CD8-positive, alpha-beta T cell (primary cell): ENCODE measurements at places on chromosomes 7 and 10.
A peak's percentile ranks its signal among the peaks of the same experiment; 100 is the strongest.

DNA sequence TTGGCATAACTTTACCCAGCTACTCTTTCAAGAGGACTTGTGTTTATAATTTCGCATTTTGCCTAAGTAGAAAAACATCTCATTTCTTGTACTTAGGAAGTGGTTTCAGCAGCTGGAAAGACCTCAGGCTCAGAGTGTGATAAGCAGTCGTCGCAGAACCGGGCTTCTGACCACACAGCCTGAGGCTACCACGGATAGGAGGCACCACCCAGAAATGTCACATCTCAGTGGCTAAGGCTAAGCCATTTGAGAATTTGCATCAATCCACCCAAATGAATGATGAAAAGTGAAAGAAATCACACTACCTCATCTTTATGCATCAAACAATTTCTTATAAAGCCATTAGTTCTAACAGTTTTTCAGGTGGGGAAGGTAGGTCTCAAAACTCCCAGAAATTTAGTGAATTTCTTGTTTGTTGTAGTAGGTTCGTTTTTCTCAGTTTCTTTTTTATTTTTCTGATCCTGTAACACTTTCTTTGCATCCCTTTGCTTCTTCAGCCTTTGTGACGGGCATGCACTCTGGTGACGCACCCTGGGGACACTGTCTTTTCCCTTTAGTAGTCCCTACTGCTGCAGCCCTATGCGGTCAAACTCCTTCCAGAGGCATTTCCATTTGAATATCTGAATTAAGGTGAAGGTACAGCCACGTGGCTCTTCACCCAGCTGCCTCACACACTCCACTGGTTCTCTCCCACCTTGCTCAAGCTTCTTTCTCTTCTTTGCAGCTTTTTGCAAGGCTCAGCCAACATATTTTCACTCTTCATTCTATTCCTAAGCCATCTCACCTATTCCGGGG, 68.5 kb downstream of the MAP3K8 start:
- DNase-seq, result peak; percentile 69

DNA sequence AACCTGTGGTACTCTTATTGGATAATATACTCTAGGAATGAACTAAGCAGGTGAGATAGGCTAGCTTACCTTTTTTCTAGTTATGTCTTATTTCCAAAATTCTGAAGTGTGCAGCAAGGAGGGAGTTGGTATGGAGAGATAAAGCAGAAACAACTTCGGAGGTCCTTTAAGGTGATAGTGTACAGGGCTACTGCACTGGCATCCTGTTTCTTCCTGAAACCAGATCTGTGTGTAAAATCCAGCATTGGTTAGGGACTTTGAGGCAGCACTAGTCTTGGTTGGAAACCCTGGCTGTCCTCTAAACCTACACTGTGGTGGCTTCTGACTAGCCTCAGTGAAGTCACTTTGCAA, 66.9 kb upstream of the STRIP2 start:
- no peak for DNase-seq

GRCh38 chr7:95478272-95479037, 7.3 kb upstream of the ASB4 start:
- no peak for DNase-seq

GRCh38 chr10:79221110-79222051, 125.9 kb upstream of the PPIF start:
- DNase-seq, result no peak

DNA sequence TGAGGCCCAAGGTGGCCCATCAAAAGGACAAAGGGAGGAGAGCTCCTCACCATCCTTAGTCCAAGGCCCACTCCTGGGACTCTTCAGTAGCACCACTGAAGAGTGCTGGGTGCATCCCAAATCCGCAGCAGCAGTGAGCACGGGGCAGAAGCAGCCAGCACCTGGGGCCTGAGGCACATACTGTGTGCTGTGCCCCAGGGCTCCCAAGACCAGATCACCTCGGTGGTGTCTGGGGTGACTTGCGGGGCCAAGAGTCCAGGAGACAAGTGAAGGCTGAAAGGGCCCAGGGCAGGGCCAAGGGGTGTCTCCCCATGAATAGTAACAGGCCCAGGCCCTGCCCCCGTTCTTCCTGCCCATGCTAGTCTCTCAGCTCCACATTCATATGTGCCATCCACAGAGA, 59.9 kb upstream of the INSIG1 start:
- DNase-seq, result no peak

GRCh38 chr10:130202984-130203621, 66.9 kb downstream of the GLRX3 start:
- no peak for DNase-seq

DNA sequence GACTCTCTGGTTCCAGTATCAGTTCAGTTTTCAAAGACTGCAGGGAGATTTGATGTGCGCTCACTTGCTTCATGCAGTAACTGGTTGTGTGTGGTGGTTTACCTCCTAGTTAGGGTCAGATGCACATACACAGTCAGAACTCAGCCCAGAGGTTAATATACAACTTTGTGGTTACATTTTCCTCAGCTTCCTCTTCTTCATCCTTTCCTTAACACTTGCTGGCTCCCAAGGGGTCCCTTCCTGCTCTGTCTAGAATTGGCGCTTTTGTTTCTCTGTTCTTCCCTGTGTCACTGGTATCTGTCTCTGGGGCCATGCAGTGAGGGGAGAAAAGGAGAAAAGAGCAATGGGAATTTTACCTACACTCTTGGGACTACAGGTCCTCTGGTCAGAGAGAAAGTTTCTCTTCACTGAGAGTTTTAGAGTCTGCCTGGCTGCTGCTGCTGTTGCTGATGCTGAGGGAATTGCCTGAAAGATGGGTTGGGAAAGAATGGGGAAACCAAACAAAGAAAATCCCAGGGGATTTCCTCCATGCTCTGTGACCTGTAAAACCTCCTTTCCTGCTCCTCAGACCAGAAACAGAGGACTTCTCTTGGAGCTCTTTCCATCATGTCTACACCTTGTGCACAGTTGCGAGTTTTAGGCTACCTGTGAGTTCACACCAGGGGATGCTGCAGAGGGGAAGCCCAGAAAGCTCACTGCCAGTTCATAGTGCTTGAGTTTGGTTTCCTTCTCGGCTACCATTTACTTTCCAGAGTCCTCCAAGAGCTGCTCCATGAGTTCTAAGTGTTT, 74.6 kb downstream of the WDFY4 start:
- DNase-seq, result no peak

DNA sequence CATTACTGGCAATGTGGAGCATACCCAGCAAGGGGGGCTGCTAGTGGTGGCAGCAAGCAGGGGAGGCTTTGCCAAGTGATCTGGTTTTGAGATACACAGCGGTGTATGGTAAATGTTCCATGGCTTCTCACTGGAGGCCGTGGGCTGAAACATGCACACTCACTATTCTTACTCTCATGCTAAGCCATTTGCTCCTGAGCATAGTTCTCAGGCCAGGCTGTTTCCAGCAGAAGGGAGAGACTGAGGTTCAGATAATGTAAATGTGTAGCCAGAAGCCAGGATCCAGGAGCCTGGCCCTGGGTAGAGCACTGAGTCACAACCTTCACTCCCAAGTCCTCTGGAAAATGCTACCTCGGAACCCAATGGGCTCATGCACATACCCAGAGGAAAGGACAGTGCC, 757.9 kb downstream of the GRID1 start:
- no peak for DNase-seq

- DNase-seq, result no peak
Observed at GRCh38 chr10:73906524-73907447, 4.1 kb upstream of the PLAU start.

DNA sequence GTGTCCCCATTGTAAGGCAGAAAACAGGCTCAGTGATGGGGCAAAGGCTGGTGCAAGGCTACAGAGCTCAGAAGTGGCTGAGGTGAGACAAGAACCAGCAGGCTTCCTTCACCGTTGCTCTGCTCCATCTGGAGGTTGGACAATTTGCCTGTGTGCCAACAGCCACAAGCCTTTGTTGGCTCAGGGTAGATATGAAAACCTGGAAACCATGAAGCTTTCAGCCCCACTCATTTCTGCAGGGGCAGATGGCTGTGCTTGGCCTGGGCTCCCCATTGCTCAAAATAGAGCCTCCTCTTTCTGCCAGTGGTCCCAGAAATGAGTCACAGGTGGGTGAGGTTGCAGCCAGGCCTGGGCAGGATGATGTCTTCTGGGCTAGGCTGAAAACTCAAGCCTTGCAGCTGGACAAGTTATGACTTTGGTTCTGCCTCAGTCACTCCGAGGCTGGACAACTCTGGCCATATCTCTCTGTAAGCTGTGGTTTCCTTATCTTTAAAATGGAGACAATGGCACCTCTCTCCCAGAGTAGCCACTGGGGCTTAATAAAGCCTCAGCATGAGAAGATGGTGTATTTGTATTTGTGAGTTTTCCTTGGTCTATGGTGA, 12.2 kb upstream of the ZNF273 start:
- no peak for DNase-seq

DNA sequence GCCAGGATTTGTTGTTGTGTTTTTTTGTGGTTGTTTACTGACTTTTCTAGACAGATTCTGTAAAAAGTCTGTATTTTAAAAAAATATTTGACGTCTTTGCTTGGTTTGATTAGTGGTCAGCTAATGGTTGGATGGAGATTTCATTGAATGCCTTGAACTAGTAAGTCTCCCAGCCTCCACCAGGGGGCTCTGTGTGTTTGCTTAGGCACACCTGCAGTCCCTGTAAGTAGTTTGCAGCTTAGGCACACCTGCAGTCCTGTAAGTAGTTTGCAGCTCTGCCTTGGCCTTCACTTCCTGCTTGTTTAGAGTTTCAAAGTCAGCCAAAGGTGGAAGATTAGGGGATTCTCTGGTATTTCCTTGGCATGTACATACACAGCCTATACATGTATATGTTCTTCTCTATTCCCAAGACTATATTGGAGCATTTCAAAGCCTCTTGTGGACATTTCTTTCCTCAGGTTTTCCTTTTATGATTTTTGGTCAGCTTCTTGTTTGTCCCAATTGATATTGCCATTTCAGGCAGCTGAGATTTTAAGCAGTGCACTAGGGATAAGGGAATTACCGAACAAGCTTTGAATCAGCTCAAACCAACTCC, 101.6 kb downstream of the CCSER2 start:
- DNase-seq, result peak; percentile 67

DNA sequence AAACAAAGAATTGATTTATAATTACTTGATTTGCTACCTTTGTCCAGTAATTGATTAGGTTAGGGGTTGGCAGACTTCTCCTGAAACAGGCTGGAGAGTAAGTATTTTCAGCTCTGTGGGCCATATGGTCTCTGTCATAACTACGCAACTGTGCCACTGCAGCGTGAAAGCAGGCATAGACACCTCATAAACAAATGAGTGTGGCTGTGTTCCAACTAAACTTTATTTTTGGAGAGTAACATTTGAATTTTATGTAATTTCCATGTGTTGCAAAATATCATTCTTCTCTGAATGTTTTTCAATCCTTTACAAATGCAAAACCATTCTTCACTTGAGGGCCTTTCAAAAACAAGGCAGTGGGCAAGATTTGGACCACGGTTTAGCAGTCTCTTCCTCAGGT, 76.9 kb downstream of the GALNT17 start:
- no peak for DNase-seq

- DNase-seq, result peak; percentile 3
Observed at GRCh38 chr7:39507866-39508551, 58.2 kb upstream of the YAE1 start.

DNA sequence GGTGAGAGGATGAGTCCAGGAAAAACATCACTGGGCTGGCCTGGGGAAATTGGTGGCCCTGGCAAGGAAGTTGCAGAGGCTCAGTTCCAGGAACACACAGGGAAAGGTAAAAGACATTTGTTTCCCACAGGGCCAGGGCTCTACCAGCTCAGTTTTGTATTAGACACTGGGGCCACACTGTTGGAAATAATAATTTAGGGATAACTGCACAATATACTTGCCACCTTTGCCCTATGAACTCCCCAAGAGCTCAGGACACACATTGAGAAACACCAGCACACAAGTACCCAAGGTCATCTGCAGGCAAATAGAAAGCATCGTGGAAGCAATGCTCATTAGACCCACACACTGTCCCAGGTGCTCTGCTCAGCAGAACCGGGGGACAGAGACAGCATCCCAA, 617.6 kb downstream of the PTPRN2 start:
- no peak for DNase-seq

DNA sequence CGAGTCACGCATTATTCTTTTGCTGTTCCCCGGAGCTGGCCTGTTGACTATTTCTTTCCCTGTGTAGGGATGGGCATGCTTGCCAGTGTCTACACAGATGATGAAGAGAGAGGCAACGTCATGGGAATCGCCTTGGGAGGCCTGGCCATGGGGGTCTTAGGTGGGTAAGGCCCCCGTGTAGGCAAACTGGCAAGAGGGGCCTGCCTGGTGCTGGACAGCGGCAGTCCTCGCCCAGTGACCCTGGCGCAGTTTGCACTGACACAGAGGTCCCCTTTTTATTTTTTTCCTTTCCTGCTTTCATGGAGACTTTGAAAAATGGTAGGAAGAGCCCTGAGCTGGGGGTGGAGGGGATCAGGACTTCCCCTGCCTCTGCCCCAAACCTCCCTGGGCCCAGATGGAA, 13.4 kb downstream of the SLC18A2 start:
- DNase-seq, result no peak

- DNase-seq, result no peak
Observed at GRCh38 chr10:91219371-91220193, 881 bp upstream of the PCGF5 start.

GRCh38 chr7:7266257-7266881, 84.0 kb downstream of the C1GALT1 start:
- DNase-seq, result no peak

GRCh38 chr7:47498229-47499056, 83.5 kb downstream of the TNS3 start:
- DNase-seq, result no peak

GRCh38 chr7:108030516-108030915, 27.6 kb upstream of the LAMB1 start:
- DNase-seq, result no peak

GRCh38 chr10:14296065-14296709, 34.5 kb downstream of the FRMD4A start:
- DNase-seq, result no peak

GRCh38 chr10:13120786-13121499, 21.0 kb downstream of the OPTN start:
- DNase-seq, result no peak

- DNase-seq, result peak; percentile 46
Observed at GRCh38 chr10:122342293-122343134, 32.0 kb upstream of the PLEKHA1 start.

DNA sequence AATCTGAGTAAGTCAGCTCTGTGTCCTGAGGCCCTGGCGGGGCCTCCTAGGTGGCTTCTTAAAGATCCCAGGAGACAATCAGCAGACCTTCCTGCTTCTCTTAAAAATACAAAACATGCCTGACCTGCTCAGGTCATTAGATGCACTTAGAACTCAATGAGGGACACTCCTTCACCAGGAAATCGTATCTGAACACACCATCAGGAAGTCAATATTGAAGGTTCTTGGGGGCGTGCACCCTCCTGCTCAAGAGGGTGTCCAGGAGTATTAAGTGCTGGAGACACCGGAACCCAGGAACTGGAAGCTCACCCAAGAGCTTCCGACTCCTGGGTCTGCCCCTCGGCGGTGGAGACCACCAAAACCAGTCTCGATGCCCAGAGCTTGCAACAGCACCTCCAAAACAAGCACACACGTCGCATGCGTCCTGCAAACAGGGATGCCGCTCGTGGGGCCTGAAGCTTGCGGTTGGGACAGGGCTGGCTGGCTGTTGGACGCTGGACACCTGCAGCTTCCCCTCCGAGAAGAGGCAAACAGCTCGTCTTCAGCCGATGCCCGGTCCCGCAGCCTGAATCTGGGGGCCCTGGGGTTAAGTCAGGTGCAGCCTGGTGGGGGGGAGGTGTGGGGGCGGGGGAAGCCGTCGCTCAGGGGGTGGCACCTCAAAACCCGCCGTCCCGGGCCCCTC, 803 bp downstream of the RAPGEF5 start:
- DNase-seq, result no peak

GRCh38 chr10:126110489-126111180, 214.3 kb downstream of the FANK1 start:
- no peak for DNase-seq
